ENCODE measurements at places on chromosomes 2 and 18.
A peak's percentile ranks its signal among the peaks of the same experiment; 100 is the strongest.

DNA sequence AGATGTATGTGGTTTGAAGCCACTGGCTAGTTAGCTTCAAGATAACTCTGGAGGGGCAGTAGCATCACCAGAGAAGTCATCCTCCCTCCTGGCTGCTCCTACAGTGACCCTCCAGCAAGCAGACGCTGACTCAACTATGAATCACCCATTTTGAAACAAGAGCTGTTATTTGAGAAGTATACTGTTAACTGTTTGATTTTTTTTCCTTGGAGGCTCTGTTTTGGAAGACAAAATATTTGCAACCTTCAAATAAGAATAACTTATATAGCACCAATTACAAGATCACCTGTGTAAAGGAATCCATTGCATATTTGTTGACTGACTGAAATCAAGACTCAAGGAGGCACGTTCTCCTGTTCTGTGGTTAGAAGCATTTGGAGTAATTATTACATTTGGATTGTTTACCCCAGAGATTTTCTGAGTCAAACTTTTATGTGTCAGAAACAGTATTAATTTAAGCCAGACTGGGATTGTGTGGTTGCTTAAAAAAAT is 313.8 kb downstream of the MTX2 start:
- DNase-seq, result peak; percentile 19

GRCh38 chr2:207317378-207317984 is 151.7 kb upstream of the KLF7 start:
- peak; percentile 59 for DNase-seq

DNA sequence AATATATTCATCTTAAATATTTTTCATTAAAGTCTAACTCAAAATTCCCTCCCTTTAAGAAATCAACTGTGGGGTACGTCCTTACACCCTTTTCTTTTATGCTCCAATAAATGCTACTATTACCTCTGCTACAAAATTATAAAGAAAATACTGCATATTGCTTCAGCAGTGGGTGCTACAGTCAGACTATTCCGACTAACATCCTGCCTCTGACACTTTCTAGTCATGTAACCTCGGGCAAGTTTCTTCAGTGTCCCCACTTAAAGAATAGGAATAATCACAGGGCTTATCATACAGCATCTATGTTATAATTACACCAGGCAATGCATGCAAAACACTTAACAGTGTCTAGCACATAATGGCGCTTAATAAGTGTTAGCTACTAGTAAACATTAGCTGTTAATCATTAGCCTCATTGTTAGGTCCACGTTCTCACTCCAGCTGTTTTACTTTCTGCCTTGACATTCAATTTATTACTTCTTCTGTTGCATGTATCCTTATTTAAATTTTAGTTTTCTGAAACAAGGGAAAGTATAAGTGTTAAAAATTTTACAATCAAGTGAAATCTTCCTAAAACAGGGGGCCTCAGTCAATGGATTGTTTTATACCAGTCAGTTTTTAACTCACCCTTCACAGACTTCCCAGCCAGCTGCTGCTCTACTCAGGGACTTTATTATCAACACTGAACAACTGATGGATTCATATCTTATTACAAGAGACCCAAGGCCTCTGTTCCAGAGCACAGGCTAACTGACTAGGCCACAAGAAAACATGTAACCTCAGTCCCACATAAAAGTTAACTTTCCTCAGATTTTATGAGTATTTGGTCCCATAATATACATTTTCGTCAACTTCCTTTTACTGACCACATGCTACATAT is 54.0 kb downstream of the CLASP1 start:
- no peak for DNase-seq

DNA sequence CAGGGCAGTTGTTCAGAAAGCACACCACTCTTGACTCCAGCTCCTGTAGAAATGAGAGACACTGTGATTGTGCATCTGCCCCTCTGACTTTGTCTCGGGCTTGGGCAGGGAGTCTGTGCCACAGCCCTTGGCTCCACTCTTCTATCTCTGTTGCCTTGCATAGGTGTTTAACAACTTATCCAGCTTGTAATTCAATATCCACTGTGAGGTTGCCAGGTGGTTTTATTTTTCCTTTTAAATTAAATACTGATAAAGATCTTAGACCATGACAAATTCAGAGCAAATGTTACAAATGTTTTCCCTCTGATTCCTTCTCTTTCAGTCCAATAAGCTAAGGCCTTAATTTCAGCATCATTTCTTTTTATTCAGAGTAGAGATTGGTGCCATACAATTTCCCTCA is 421.7 kb downstream of the STK39 start:
- no peak for DNase-seq

- DNase-seq, result no peak
Observed at GRCh38 chr2:40043641-40044040, 264.6 kb upstream of the THUMPD2 start.

DNA sequence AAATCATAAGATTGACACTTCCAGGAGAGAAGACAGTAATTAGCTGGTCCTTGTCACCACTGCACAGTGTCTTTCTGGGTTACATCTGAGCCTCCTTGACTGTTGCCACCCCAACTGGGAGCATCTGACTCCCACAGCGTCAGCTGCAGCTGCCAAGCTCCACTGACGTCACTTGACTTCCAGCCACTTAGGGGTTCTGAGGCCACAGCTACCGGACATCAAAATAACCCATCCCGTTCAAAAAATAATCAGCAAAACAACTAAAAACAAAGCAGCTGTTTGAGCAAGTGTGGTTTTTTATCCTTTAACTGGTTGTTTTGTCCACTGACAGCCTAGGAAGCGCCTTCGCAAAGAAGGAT is 206.5 kb upstream of the AGAP1 start:
- no peak for DNase-seq

DNA sequence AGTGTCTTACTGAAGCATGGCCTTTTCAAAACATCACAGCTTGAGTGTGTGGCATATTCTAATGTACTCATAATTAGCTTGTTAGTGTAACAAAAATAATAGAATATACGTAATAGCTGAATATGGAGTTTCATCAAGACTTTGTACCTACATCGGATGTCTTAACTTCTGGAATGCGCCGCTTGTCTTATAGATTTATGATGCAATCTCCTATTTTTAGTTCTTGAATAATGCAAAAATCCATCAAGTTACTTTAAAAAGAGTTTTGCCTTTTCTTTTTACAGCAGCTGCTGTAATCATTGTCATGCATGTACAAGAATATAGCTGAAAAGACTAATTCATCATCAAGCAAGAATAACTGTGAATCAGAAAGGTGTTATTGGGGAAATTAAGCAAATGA is 140.7 kb upstream of the SCN7A start:
- no peak for DNase-seq

DNA sequence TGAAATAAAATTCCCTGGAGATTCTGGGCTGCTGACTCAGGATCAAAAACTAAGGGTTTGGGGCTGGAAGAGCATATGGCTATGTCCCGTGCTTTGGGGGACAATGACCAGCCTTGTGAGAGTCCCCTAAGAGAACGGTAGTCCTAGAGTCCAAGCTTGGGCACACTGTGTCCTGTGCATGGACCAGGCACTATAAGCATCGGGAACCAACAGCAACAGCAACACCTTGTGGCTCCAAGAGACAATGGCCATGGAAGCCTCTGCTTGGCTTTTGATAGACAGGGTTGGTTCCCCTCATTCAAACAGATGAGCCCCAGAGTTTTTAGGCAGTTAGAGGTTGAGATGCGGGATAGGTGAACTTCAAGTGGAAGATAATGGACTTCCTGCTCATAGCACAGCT is 294.4 kb upstream of the CHAC2 start:
- DNase-seq, result no peak

DNA sequence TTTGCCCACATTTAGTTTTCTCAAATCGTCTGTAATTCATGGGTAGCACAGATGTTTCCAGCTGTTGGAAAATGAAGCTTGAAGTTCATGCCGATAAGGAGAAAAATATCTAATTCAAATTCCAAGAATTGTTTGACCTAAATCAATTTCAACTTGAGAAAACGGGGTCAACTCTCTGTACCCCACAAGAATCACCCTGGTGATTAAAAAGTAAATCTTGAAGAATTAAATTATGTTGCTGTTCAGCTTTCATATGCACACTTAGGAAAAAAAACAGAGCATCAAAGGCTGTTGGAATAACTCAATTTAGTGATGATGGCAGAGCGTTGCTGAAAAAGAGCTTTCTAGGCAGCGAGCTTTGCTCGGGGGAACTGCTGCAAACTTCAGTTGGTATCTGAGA is 43.0 kb downstream of the SLC4A3 start:
- no peak for DNase-seq

GRCh38 chr2:240246173-240246820 is 105.8 kb upstream of the OTOS start:
- no peak for DNase-seq

DNA sequence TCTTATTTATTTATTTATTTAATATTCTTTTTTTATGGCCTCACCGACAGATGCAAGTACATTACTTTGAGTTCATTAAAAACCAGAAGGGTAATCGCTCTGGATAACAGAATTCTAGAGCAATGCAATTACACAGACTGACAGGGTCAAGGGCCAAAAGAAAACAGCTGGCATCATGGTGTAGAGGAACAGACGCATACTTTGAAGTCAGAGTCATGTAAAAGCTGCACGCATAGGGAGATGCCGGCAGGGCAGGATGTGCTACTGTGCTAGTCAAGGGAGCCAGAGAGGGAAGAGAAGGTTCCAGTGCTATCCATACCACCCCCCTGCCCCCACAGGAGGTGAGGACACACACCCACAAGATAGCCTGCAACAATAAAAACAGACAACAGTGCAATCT is 115.2 kb upstream of the TFCP2L1 start:
- no peak for DNase-seq

- DNase-seq, result peak; percentile 87
Observed at GRCh38 chr2:39140322-39140847, 19.5 kb upstream of the SOS1 start.

GRCh38 chr18:28350821-28351220 is 173.9 kb upstream of the CDH2 start:
- no peak for DNase-seq

DNA sequence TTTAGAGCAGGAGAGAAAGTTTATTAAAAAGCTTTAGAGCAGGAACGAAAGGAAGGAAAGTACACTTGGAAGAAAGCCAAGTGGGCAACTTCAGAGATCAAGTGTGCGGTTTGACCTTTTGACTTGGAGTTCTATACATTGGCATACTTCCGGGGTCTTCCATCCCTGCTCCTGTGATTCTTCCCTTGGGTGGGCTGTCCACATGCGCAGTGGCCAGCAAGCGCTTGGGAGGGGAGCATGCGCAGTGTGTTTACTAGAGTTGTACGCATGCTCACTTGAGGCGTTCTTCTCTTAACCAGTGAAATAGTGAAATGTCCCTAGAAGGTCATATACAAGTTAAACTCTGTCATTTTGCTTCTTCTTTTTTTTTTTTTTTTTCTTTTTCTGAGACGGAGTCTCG is 56.9 kb upstream of the ZNF532 start:
- no peak for DNase-seq

- DNase-seq, result no peak
Observed at GRCh38 chr2:199895406-199895805, 15.7 kb upstream of the C2orf69 start.

GRCh38 chr2:233351423-233351822 is 2.9 kb upstream of the DGKD start:
- DNase-seq, result peak; percentile 61

DNA sequence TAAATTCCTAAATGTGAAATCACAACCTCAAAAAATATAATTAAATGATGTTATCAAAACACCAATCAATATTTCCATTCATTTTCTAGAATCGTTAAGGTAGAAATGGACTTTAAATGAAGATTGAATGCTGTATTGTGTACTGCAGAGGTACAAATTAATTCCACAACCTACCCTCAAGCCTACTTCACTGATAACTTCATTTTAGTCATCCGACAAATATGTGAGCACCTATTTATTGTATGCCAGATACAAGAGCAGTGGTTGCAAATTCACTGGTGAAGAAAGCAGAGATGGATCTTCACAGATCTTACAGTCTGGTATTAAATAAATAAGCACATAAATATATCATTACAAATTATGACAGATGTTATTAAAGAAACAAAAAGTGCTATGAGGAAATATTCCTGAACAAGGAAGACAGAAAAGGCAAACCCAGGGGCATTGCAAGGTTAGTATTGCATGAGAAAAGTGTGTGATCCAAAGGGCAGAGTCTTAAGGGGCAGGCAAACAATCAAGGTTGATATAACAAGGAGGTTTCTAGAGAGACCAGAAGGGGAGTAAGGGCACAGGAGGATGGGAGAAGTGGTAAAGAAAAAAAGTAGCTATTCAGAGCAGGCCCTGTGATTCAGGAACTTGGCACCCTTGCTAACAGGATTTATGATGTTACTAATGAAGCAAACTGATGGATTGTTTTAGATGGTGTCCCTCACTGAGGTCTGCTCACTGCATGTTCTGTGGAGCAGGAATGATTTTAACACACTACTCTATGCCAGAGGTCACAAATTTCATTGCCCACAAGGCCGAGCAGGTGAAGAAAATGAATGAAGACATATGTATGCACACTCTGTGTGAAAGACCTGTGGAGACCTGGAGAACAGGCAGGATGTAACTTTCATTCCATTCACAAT is 128.0 kb upstream of the CCDC150 start:
- DNase-seq, result no peak

DNA sequence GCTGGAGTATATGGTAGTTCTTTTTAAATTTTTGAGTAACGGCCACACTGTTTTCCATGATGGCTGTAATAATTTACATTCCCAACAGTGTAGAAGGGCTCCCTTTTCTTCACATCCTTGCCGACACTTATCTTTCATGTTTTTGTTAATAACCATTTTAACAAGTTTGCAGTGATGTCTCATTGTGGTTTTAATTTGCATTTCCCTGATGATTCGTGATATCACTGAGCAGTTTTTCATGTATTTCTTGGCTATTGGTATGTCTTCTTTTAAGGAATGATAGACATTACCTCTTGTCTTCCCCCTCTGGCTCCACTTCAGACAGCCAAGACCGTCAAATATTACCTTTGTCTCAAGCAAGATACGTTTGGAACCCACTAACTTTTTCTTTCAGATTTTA is 371.1 kb upstream of the NRP2 start:
- no peak for DNase-seq

- no peak for DNase-seq
Observed at GRCh38 chr2:108920686-108921085, 68.3 kb downstream of the EDAR start.

GRCh38 chr18:69648486-69648885 is 247.8 kb downstream of the DOK6 start:
- DNase-seq, result no peak
